ENCODE measurements at places on chromosomes 16 and 17.

DNA sequence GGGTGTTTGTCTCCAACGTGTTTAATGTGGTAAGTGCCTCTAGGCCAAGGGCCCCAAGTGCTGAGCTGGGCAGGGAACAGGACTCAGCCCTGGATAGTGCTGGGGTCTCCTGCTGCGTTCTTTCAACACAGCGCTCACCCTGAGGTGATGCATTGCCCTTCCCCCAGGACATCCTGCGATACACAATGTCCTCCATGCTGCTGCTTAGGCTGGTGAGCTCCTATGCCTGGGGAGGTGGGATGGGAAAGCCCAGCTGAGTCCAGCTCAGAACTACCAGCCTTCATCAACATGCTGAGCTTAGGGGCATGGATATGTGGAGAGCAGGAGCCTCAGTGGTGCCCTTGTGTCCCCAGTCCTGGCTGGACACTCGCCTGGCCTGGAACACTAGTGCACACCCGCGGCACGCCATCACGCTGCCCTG lies 563 bp downstream of the ZACN start:
- DNase-seq, result no peak

DNA sequence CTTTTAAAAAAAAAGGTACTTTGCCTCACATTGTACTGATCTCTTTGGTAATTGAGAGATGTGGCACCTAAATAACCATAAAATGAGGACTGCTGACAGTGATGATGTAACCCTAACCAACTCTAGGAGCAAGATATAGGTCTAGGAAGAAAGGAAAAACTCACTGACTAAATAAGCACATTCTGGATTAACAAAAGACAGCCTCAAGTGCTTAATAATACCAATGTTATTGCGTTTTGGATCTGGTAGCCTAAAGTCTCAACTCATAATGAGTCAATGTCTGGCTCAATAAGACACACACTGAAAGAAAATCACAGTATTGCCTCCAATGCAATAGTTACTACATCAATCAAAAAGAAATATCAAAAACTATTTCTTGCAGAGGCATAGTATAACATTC lies 3.0 kb downstream of the ERN1 start:
- no peak for DNase-seq

GRCh38 chr17:6430769-6431168 lies 4.2 kb downstream of the AIPL1 start:
- no peak for DNase-seq

DNA sequence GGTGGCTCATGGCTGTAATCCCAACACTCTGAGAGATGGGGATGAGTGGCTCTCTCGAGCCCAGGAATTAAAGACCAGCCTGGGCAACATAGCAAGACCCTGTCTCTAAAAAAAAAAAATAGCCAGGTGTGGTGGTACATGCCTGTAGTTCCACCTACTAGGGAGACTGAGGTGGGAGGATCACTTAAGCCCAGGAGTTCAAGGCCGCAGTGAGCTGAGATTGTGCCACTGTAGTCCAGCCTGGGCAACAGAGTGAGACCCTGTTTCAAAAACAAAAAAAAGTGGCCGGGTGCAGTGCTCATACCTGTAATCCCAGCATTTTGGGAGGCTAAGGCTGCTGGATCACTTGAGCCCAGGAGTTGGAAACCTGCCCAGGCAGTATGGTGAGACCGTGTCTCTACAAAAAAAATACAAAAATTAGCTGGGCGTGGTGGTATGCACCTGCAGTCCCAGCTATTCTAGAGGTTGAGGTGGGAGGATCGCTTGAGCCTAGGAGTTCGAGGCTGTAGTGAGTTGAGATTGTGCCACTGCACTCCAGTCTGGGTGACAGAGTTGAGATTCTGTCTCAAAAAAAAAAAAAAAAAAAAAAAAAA lies 3.0 kb downstream of the C16orf54 start:
- DNase-seq, result no peak

DNA sequence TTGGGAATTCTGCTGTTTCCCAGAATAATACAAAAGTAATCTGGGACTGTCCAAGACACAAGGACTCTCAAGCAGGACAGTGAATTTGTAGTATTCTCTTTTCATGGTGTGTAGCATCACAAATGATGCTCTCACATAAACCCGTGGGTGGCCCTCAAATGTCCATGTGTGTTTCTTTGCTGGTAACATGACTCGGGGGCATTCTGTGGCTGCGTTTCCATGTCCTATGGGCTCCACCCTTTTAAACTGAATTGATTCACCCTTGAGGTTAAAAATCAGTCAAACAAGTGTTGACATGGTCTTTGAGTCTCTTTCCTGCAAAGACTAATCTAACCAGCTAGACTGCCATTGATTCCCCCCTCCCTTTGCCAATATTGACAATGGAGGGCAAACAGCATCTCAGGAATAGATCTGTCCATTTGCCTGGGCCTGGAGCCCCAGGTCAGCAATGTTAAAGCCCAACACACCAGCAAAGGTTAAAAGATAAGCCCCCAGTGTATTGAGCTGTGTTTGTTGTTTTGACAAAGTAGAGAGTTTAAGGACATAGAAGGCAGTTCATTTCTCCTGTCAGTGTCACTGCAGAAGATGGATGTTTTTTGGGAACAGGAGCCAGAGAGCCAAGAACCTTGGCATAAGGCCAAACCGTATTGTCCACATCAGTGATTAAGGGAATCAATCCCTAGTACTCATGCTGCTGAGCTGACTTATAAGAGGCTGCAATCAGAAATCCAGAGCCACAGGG lies 117.1 kb upstream of the COX10 start:
- DNase-seq, result no peak

DNA sequence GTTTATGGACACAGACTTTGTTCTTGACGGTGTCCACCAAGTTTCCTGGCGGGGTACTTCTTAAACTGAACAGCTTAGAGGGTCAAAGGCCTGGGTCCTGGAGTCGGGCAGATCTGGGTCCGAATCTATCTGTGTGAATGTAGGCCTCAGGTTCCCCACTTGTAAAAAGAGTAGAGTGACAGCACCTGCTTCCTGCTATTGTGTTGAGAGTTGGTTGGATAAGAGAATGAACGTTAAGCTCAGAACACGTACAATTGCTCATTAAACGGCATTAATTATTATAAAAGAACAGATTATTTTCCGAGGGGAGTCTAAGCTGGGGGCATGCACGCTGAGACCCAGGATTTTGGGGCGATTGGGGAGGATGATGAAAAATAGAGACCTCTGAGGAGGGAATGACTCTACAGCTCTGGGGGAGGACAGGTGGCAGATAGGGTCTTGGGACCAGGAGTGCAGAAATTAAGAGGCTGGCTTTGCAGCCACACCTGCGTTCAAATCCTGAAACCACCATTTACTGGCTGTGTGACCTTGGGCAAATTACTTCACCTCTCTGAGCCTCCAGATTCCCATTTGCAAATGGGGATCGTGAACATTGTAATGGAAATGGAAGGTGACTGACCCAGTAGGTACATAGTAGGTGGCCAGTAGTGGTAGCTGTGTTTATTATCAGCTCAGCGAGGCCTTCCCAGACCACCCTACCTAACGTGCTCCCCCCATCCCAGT lies 862 bp downstream of the CLEC16A start:
- no peak for DNase-seq

DNA sequence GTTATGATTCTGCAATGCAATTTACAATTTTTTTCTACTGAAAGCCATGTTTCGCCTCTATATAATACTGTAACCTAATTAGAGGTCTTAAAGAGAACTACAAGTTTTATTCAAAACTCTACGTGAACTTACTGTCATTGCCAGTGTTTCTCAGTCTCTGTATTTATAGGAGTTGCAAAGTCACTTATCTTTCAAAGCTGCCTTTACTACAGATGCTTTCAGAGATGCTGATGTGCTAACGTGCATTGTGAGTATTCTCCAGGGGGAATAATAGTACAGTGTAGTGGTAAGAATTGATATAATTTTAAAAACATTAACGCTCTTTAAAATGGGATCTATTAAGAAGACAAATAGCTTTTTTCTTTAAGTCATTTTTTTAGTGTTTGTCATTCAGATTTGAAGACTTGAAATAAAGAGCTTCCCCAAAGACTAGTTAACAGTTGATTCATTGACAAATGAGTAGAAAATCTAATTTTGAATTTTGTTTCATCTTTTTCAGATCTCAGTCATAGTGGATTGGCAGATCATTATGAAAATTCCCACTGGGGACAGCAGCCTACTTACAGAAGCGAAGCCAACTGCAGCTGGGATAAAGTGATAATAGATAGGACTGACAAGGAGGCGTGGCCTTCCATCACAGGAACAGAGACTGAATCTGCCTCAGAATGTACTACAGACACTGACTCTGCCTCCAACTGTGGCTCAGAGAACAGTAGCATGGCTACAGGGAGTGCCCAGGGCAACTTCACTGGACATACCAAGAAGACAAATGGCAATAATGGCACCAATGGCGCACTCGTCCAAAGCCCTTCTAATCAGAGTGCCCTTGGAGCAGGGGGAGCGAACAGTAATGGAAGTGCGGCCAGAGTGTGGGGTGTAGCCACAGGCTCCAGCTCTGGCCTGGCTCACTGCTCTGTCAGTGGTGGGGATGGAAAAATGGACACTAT lies 79.9 kb downstream of the TMC6 start:
- no peak for DNase-seq

Measured in Kasumi-1 (cell line).